ENCODE measurements at places on chromosomes 16 and 17. TPM values are rescaled to one million over a fixed set of nuclear protein-coding genes. Genes with fewer than 3 reads are reported as not detected.

Gene CD300LF
- total RNA-seq, result not detected

Gene C16orf86
- total RNA-seq, result 1.5 TPM

Gene CACNG1
- total RNA-seq, result not detected

Gene KRT36
- not detected for total RNA-seq

Gene ANKRD40CL
- total RNA-seq, result not detected

Gene TPSB2
- total RNA-seq, result not detected

Gene GRAPL
- total RNA-seq, result 0.55 TPM

Gene RHOT1
- 24.4 TPM for total RNA-seq

Gene KRT39
- not detected for total RNA-seq

DNA sequence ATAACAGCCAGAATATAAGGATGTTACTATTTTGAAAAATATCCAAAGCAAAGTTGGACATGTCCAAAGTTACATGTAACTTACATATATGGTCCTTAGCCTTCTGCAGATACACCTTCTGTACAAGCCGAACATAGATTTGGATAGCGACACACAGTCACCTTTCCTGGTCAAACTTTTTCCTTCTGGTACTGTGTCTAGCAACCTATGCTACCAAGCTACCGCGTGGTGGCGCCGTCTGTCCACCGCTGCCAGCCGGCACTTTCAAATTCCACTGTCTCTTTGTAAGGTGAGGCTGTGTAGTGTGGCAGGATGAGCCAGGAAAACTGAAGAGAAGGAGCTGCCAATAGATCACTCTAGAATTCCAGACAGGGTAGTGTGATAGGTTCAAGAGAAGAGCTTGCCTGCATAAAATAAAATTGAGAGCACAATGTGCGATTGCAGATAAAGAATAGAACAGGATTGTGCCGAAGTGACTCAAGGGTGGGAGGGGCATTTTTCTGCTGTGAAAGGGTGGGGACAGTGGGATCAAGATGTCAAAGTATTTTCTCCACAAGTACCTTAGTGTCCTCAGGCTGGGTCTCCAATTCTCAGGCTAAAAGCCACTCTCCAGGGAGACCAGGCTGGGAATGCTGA lies 366.9 kb downstream of the SLC39A11 start:
- peaks cover 2% of the 10 kb centered on the region for H3K4me1 ChIP-seq
- no peaks in the 10 kb centered on the region for H3K27me3 ChIP-seq
- H3K4me3 ChIP-seq, result no peak overlapping the region
- no peaks in the 10 kb centered on the region for H3K36me3 ChIP-seq
- no peak overlapping the region for H3K27ac ChIP-seq
- DNase-seq, result peak; percentile 76

DNA sequence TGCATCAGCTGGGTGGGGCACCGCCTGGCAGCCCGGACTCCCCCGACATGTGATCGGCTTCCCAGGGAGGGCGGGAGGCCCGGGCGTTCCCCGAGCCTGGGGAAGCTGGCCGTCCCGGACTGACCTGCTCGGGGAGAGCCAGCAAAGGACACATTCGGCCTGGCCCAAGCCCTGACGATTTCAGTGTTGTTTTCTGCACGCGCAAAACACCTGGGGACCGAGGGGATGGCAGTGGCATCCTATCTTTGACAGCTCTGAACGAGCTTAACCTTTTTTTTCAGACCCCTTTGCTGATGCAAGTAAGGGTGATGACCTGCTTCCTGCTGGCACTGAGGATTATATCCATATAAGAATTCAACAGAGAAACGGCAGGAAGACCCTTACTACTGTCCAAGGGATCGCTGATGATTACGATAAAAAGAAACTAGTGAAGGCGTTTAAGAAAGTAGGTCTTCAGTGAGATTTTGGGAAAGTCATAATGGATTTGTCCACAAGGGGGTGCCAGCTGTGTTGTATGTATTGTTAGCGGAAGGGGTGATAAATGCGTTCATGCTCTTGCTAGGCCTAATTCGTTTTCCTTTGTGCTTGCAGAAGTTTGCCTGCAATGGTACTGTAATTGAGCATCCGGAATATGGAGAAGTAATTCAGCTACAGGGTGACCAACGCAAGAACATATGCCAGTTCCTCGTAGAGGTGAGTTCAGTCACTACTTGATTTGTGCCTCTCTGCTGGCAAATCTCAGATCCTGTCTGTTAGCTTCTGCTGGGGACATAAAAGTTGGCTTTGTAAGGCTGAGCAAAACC lies 1.0 kb downstream of the EIF1 start:
- peaks cover 53% of the 10 kb centered on the region for H3K36me3 ChIP-seq
- no peak for DNase-seq
- peak overlapping the region; percentile 89 for H3K4me3 ChIP-seq
- peaks cover 3% of the 10 kb centered on the region for H3K4me1 ChIP-seq
- no peaks in the 10 kb centered on the region for H3K27me3 ChIP-seq

GRCh38 chr17:55215711-55216110 lies 49.0 kb upstream of the HLF start:
- no peak overlapping the region for H3K27ac ChIP-seq
- H3K36me3 ChIP-seq, result peaks cover 7% of the 10 kb centered on the region
- DNase-seq, result no peak
- no peaks in the 10 kb centered on the region for H3K27me3 ChIP-seq

GRCh38 chr16:88746506-88746905 lies 38.5 kb downstream of the PIEZO1 start:
- H3K27me3 ChIP-seq, result no peaks in the 10 kb centered on the region
- no peaks in the 10 kb centered on the region for H3K36me3 ChIP-seq
- DNase-seq, result no peak
- no peak overlapping the region for H3K4me3 ChIP-seq

DNA sequence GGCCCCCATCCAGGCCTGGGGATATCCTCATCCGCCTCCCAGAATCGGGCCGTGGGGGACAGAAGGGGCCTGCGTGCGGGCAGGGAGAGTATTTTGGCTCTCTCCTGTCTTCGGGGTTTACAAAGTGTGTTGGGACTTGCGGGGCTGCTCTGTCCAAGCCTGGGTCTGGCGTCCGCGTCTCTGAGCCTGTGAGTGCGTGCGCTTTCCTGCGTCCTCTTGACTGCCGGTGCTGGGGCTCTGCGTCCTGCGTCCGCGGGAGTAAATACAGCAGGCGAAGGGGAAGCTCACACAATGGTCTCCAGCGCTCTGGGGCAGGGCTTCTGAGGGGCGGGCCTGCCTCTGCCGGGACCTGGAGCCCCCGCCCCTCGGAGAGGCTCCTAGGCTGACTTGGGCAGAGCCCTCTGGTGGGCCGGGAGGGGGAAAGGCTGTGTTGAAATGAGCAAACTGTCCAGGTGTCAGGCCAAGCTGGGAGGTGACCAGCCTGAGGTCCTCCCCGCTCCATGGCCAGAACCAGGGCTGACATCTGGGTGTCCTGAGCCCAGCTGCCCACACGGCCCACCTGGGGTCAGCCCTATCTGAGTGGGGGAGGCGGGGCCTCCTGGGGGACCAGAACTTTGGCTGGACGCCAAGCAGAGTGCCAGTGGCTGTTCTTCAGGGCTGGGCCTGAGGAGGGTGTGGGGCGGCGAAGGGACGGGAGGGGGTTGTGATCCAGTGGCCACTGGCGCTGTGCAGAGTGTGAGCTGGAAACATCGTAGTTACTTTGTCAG lies 233.6 kb downstream of the SEC14L1 start:
- H3K27ac ChIP-seq, result no peak overlapping the region
- no peaks in the 10 kb centered on the region for H3K27me3 ChIP-seq
- peaks cover 10% of the 10 kb centered on the region for H3K4me1 ChIP-seq
- peak overlapping the region; percentile 93 for H3K4me3 ChIP-seq

DNA sequence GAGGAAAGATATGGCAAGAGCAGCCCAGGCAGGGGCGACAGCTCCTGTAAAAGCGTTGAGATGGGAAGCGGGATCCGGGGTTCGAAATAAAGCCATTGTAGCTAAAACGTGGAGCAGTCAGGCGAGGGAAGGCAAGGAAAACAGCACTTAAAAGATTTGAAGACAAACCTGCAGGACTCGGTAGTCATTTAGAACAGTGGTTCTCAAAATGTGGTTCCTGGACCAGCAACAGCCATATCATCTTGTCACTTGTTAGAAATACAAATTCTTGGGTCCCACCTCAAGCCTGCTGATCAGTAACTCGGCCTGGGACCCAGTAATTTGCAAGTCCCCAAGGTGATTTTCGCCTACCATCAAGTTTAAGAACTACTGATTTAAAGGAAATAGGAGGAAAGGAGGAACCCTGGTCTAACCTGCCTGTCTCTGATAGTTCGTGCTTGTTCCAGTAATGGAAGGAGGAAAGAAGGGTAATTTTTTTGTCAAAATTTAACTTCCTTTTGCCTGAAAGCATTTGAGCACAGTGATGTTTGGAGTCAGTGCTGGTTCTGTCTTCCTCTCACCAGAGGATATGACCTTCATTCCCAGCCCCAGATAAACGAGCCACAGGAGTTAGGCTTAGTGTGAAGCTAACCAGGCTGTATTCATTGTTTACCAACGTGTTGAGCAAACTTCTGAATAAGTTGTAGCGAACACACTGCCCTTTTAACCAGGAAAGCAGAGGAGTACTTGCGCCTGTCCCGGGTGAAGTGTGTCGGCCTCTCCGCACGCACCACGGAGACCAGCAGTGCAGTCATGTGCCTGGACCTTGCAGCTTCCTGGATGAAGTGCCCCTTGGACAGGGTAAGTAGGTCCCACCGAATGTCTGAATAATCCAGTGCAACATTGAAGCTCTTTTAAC lies 1.1 kb downstream of the ORC6 start:
- H3K4me3 ChIP-seq, result no peak overlapping the region
- H3K27ac ChIP-seq, result no peak overlapping the region
- peaks cover 34% of the 10 kb centered on the region for H3K36me3 ChIP-seq

DNA sequence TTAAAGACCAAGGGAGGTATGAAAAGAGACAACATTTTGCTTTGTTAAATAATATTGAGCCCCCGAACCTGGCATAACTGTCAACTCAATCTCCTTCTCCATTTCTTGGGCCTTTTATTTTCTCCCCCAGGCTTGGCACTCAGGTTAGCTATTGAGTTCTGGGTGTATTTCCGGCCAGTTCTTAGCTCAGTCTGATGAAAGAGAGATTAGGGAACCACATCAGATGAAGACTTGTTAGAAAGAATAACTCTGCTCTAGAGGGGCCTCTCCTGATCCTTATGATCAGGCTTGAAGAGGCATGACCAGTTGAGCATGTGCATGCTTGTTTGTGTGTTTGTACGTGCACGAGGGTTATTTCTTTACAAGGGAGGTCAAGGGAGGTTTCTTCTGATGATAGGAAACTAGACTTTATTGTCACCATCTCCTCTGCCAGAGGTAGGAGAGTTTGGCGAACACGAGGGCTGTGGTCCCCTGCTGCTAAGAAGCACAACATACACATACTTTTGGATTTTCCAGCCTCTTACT lies 29.2 kb upstream of the HS3ST2 start:
- H3K36me3 ChIP-seq, result no peaks in the 10 kb centered on the region
- no peaks in the 10 kb centered on the region for H3K27me3 ChIP-seq
- H3K4me1 ChIP-seq, result no peaks in the 10 kb centered on the region
- H3K4me3 ChIP-seq, result no peak overlapping the region
- H3K27ac ChIP-seq, result no peak overlapping the region

GRCh38 chr16:89798832-89799370 lies 17.5 kb downstream of the FANCA start:
- no peak overlapping the region for H3K27ac ChIP-seq
- no peaks in the 10 kb centered on the region for H3K27me3 ChIP-seq
- H3K4me3 ChIP-seq, result no peak overlapping the region
- DNase-seq, result no peak

DNA sequence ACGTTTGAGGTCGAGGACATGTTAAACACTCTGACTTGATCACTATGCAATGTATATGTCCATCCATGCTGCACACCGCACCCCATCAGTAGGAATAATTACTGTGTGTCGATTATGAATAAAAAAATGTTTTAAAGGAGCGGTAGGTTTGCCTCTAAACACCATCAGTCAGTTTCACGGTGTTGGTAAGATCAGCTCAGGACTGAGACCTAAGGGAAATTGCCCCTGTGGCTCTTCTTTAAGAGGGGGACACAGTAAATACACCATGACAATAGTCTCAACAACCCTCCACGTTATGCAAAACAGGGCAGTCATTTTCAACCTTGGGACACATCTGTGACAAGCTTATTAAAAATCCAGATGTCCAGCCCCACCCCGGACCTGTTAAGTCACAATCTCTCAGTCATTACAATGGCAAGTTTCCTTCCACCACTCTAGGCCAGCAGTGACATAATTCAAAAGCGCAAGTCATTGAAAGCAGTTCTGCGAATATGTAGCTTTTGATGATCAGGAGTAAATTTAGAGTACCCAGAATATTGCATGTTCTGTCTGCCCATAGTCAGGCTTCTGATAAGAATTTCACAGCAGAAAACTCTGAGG lies 1.2 kb downstream of the ATMIN start:
- H3K4me3 ChIP-seq, result peak overlapping the region; percentile 88
- DNase-seq, result no peak
- 0 out of 2 replicates have a peak, but pooled peaks cover 5% of the 10 kb centered on the region for H3K4me1 ChIP-seq
- no peaks in the 10 kb centered on the region for H3K27me3 ChIP-seq
- H3K27ac ChIP-seq, result no peak overlapping the region
- peaks cover 22% of the 10 kb centered on the region for H3K36me3 ChIP-seq

DNA sequence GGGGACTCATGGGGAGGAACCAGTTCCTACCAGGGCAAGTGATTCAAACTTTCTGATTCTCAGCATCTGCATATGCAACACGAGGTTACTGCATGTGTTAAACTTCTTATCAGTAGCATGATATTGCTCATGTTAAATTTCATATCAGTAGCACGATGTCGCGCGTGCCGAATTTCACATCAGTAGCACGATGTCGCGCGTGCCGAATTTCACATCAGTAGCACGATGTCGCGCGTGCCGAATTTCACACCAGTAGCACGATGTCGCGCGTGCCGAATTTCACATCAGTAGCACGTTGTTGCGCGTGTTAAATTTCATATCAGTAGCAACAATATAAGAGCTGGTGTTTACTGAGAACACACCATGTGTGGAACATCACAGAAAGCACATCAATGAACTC lies 221.6 kb downstream of the GSG1L start:
- no peak for DNase-seq
- no peaks in the 10 kb centered on the region for H3K4me1 ChIP-seq
- H3K27ac ChIP-seq, result no peak overlapping the region
- peaks cover 3% of the 10 kb centered on the region for H3K36me3 ChIP-seq
- H3K27me3 ChIP-seq, result no peaks in the 10 kb centered on the region

DNA sequence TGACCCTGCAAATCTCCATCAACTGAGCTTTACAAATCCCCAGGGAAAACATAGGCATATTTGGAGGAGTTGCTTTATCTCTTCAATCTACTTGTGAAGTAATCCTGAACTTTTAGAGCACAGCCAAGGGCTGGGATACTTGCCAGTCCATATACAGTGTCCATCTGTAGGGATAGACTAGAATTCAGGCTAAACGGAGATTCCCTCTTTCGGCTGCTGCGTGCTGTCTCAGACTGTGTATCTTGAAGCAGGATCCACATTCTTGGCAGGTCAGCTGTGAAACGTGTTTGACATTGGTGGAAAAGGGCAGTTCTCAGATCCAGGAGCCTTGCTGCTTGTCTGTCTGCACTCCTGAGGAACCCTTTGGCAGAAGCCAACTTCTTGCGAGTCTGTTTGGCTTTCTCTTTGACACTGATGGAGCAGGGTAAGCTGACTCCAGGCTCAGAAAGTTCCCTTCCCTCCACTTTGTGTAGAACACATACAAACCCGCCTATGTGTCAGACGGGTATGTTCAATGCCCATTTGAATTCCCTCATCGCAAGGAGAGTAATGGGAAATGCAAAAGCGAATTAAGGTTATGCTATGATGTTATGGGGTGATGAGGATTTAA lies 221.8 kb downstream of the MAP2K4 start:
- no peak for DNase-seq
- H3K27me3 ChIP-seq, result no peaks in the 10 kb centered on the region
- no peaks in the 10 kb centered on the region for H3K36me3 ChIP-seq
- no peak overlapping the region for H3K27ac ChIP-seq
- no peak overlapping the region for H3K4me3 ChIP-seq

Measured in H9 (cell line).